ENCODE measurements at places on chromosomes 7 and 10.

GRCh38 chr7:22563621-22564241 is 63.7 kb upstream of the STEAP1B start:
- DNase-seq, result no peak

- DNase-seq, result no peak
These were observed 305.8 kb upstream of the NEBL start for GRCh38 chr10:21202776-21203462.

DNA sequence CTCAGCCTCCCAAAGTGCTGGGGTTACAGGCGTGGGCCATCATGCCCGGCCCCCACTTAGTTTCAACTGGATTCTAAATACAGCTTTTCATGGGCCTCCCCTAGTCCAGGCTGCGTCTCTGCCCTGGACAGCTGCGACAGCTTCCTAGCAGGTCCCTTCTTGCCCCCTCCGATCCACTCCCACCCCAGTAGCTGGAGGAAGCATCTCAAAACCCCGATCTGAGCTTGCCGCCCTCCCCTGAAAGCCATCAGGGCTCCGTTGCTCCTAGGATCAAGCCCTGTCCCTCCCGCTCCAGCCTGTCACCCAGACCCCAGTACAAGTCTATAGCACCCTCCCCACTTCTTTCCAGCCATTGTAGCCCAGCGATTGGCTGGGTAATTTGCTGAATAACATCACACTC is 64.5 kb downstream of the VWA2 start:
- no peak for DNase-seq

- peak; percentile 52 for DNase-seq
These were observed 22.8 kb downstream of the C10orf105 start for GRCh38 chr10:71696628-71697326.

DNA sequence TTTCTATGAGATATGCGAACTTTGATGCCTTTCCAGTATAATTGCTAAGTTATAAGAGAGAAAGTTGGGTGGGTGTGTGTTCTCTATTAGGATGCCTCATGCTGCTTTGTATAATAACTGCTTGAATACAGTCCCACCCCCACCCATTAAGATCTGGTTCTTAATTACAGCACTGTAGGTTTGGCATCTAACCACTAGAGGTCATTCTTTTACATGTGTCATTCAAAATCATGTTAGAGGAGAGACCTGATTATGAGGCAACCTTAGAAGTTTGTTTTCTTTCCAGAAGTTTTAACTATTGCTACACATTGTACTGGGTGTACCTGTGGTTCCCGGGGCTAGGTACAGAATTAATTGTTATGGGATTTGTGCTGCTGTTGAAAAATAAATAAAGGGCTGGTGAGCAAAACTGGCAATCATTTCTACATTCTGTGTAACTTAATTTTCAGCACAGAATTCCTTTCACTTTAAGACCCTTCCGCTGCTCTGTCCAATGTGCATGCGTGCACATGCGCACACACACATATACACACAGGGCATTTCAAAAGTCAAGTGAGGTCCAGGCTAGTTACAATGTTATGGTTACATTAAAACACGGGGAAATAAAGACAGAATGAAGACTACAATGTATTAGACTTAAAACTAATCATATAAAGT is 1156.3 kb downstream of the SORCS3 start:
- no peak for DNase-seq

DNA sequence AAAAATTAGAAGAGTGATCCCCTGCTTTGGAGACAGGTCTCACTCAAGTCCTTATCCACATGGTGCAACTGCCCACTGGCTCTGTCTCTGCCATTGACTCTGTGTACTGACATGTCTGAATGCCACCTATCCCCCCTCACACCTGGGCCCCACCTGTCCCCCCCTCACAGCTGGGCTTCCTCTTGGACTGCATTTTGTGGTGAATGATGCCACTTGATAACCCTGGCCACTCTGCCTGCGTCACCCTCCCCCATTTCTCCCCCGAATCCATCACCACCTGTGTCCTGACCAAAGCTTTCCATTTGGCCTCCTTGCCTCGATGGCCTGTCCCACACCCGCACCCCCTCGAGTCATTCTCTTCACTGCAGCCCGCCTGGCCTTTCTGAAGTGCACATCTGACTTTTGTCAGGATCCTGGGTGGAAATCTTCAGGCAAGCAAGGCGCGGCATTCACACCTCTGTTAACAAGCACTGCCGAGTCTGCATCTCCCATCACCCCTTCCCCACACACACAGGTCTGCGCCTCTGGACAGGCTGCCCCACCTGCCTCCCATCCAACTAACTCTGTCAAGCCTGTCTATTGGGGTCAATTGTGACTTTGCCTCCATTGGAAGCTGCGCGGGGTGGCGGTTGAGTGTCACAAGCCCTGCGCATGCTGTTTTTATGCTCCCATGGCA is 175.3 kb upstream of the KLF14 start:
- DNase-seq, result no peak

DNA sequence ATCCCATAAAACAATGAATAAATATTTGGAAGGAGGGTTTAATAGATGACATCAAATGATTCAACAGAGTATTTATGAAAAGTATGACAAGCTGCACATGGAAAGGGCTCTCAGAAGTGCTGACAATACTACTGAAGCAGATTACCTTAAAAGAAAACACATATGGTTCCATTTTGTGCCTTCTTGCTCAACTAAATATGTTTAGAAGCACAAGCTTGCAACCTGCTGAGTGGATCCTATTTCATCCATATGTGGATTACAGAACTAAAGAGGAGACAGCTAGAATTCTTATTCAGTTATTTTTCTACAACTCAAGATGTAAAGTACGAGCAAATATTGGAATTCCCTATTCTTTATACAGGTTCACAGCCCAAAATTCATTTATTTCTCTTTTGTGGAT is 340.6 kb downstream of the TFEC start:
- no peak for DNase-seq

GRCh38 chr7:69968969-69969556 is 370.8 kb downstream of the AUTS2 start:
- DNase-seq, result no peak

DNA sequence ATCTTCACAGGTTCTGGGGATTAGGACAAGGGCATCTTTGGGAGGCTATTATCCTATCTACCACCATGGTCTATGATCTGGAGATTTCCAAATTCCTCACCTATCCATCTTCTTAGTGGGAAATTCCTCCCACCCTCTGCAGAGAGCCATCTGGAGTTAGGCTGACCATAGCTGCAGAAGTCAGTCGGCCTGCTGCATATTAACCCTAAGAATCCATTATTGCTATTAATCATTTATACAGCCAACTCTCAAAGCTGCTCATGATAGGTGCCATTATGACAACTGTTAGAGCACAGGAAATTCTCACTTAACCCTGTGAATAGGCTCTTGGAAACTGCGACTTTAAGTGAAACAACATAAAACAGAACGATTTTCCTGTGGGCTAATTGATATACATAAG is 60.4 kb downstream of the FRMD4A start:
- no peak for DNase-seq

DNA sequence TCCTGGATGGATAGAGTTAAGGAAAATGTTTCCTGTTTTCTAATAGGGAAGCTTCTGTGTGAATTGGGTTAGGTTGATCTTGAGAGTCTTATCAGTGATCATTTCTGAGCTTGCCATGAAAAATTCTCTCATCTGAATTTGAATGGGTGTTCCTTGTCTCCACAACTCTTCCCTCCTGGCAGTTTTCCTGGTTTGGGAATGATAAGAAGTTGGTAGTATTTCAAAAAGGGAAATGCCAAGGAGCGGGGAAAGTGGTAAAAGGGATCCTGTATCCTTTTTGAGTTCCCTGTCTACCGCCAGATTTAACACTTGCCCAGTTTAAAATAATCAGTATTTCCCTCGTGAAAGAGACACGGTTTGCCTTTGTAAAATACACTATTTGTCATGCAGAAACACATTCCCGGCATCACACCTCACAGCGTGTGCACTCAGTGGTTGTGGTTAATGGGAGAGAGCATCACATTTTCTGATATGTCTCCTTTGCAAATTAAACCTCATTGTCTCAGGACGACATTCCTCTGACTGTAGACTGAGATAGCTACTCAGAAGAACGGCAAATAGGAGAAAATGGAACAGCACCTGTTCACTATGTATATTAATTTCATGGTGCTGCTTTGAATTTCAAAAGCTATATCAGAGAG is 113.2 kb upstream of the IFRD1 start:
- DNase-seq, result no peak

- no peak for DNase-seq
These were observed 31.5 kb downstream of the BICC1 start for GRCh38 chr10:58544135-58544534.

DNA sequence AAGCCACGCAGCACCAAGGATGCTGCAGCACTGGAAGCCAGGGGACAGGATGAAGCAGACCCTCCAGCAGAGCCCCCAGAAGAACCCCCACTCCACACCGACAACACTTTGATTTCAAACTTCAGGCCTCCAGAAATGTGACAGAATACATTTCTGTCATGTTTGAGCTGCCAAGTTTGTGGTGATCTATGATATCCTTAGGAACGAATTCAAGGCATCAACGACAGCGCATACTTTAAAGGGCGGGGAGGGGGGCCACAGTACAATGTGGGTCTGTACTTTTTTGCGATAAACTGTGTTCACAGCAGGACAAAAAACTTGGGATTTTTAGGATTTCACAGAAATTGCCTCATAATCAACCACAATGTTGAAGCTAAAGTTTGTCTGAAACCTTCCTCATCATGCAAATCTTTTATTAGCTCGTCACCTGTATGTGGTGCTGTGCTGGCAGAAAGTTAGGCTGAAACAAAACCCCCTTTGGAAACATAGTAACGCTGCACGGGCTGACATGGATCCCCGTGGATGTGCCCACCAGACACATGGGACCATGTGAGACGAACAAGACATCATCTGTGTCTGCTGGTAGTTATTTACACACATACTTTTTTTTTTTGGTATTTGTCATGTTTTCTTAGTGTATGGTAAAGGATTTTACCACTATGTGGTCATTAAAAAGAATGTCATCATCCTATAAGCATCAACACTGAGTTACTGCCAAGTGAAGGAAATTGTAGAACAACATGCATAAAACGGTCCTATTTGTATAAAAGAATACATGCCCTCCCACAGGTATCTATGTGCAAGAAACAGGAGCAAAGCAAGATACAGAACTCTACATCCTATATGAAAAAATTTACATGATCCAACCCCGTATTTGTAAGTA is 113.3 kb upstream of the AFAP1L2 start:
- DNase-seq, result no peak

DNA sequence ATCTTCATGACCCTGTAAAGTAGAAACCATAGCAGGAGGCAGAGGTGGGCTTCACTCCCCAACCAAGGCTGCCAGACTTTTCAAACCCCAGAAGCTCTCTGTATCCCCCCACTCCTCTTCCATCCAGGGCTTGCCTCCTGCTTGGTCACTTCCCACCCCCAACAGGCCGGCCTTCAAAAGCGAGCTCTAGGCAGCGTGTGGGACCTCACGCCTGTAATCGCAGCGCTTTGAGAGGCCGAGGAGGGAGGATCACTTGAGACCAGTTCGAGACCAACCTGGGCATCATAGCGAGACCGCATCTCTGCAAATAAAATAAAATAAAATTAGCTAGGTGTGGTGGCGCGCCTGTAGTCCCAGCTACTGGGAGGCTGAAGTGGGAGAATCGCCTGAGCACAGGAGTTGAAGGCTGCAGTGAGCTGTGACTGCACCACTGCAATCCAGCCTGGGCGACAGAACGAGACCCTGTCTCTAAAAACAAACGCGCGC is 743 bp upstream of the POR start:
- DNase-seq, result peak; percentile 1

DNA sequence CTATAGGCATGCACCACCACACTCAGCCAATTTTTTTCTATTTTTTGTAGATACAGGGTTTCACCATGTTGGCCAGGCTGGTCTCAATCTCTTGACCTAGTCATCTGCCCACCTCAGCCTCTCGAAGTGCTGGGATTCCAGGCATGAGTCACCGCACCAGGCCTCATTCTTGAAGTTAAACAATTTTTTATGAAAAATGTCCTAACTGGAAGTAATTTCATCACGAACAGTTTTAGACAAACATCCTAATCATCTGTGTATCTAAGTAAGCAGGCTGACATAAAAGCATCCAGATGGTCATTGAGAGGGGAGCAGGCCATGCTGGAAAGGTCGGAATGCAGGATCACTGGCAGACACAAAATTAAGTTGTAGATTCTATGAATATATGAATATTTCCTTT is 269.1 kb downstream of the ZMYND11 start:
- no peak for DNase-seq

DNA sequence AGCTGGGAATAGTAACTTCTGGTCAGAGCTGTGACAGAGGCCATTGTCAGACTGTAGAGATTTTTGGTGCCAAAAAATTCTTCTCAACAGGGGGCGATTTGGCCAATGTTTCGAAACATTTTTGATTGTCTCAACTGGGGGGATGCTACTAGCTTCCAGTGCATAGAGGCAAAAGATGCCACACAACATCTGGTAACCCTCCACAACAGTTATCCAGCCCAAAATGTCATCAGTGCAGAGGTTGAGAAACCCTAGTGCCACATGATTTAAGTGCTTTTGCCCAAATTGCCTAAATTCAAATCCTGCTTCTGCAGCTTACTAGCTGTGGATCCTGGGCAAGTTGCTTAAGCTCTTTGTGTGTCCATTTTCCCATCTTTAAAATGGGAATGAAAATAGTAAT is 71.9 kb downstream of the FZD1 start:
- no peak for DNase-seq

- no peak for DNase-seq
These were observed 168.2 kb downstream of the NRF1 start for GRCh38 chr7:129779602-129780256.

GRCh38 chr7:30196408-30196807 is 61.6 kb downstream of the MTURN start:
- DNase-seq, result no peak

GRCh38 chr10:33666686-33667480 is 332.4 kb upstream of the NRP1 start:
- no peak for DNase-seq

- DNase-seq, result no peak
These were observed 23.9 kb downstream of the SLC18A2 start for GRCh38 chr10:117264782-117265181.

DNA sequence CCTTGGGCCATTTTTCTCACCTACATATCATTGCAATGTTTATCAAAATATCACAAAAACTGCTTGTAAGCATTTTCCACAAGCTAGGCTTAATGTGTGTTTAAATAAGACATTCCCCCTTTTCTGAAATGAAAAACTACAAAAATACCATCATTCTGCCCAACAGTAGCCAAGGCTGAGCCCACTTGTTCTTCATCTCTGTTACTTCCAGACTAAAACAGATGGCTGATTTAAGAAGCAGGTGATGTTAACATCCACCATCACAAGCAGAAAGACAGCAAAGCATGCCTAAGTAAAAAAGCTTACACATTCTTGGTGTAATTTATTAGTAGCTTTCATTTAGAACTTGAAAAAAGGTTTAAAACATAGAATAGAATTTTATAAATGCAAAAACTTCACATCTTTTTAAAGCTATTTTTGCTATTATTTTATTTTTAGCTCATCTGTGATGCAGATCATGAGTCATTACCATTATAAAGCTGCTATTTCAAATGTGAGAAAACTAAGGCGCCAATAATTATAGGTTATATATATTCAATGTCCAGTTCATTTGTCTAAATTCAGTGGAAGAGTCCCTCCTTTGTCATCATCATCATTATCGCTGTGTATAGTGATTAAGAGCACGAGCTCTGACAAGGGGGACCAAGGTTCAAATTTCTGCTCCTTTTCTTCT is 109.4 kb downstream of the RELN start:
- no peak for DNase-seq

GRCh38 chr7:100059251-100059739 is 9.7 kb downstream of the ZSCAN21 start:
- no peak for DNase-seq
